ENCODE measurements at places on chromosomes 4 and X.

DNA sequence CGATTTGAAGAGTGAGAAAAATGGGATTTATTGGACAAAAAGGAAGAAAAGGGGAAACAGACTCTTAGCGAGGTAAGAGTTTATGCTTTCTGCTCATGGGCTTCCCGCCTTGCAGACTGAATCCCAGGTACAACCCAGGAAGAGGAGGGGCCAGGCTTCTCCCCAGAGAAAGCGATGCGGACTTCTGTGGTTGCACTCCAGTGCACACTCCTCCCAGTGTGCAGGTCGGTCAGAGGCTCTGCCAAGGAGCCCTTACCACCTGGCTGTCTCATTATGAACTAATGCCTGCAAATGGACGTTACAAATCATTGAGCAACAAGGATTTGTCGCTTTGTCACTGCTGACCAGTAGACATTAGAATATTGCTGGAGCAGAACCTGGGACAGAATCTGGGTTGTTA is 39.9 kb upstream of the GLRA2 start:
- no peak for DNase-seq

GRCh38 chr4:116539744-116540143 is 545.6 kb downstream of the TRAM1L1 start:
- DNase-seq = no peak

DNA sequence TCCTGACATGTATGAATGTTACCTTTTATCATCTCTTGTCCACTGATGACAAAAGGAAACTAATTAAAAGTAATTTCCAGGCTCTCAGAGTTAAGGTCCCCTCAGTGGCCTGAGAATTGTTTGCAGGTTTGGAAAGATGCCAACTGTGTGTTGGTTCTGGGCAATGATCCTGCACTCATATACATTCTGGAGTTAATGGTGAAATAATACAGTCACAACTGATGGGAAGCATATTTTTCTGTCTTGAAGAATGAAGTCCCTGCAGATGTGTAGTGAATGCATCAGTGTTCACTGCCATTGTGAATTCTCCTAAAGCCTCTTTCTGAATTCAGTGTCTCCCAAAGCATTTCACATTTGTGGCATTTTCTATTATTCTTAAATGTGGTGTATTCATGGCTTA is 238.1 kb upstream of the PPP1R2C start:
- no peak for DNase-seq

- DNase-seq = no peak
Observed at GRCh38 chrX:67415937-67416336, 127.9 kb upstream of the AR start.

GRCh38 chr4:81600520-81601357 is 129.0 kb upstream of the RASGEF1B start:
- no peak for DNase-seq

DNA sequence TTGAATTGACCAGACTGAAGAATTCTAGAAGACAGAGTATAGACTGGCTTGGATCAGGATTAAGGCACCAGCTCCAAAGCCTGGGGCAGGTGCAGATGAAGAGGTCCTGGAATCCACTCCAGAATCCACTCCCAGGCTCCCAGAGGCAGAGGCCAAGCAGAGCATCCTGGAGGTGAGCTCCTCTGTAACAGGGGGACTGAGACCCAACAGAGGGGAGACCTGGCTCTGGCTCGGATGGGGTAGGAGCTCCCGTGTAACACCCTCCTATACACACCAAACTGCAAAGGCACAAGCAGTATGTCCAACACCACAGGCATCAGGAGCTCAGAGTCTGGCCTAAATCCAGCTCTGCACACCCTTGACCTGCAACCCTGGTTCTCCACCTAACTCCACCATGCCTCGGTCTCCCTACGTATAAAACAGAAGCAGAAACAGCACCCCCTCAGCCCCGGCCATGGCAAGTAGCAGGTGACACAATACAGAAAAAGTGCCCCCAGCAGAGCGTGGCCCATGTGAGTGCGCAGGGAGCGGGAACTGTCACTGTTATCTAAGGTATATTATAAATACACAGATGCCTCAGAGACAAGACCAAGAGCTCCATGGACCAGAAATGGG is 14.9 kb downstream of the RNF212 start:
- no peak for DNase-seq

- no peak for DNase-seq
Observed at GRCh38 chrX:107273795-107274194, 67.4 kb downstream of the DNAAF6 start.

DNA sequence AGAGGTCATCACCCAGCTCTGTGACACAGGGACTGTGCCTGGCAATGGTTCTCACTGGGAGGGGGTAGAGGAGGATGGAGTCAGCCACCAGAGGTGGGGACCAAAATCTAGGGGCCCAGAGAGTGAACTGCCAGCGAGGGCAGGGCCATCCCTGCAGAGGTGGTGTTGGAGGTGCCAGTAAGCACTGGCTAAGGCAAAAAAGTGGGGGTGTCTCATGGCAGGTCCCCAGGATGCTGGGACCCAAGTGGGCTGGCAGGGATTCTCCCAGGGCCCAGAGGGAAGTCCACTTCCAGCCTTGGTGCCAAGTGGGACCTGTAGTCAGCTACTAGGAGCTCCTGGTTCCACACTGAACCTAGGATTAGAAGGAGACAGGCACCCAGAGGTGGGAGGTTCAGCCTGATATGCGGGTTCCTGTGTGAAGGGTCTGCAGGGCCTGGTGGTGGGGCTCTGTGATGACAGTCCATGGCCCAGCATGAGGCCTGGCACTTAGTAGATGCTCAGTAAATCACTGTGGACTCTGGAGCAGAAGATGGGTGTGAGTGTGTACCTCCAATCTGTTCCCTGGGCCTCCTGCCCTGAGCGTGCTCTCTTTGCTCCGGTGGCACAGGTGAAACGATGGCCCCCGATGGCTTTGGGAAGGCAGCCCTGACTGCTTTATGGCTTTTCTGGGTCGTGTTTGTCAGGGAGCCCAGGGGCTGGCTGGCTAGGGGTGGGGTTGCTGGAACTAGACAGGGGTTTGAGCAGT is 81.5 kb downstream of the PSAPL1 start:
- no peak for DNase-seq

DNA sequence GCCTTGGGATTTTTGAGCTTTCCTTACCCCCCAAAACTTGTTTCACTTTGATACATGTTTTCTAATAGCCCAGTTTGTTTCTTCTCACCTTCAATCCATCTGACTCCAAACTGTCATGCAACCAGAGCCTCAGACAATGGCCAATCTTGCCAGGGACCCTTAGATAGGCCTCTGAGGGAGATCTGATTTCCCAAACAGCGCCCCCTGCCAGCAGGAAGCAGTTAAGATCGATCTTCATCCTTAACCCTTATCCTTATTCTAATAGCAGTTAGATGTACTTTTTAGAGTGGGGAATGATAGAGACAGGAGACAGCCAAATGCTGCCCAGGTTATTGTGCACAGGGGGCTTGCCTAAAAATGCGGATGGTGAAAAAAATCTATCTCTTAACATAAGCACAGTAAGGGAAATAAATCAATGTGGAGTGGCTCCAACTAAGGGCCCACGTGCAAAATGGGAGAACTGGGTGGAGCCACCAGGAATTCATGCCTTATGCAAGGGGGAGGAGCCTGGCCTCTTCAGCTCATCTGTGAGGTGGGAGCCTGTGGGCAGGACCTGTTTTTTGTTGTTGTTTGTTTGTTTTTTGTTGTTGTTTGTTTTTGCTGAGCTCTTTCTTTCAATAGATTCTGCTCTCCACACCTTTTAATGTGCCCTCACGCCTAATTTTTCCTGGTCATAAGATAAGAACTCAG is 833.6 kb upstream of the AGA start:
- DNase-seq = no peak

All from CD4-positive, alpha-beta T cell treated with Interleukin-4 for 4 hours (primary cell).